ENCODE measurements at places on chromosomes 5 and 9. TPM values are rescaled to one million over a fixed set of nuclear protein-coding genes. Genes with fewer than 3 reads are reported as not detected.

DNA sequence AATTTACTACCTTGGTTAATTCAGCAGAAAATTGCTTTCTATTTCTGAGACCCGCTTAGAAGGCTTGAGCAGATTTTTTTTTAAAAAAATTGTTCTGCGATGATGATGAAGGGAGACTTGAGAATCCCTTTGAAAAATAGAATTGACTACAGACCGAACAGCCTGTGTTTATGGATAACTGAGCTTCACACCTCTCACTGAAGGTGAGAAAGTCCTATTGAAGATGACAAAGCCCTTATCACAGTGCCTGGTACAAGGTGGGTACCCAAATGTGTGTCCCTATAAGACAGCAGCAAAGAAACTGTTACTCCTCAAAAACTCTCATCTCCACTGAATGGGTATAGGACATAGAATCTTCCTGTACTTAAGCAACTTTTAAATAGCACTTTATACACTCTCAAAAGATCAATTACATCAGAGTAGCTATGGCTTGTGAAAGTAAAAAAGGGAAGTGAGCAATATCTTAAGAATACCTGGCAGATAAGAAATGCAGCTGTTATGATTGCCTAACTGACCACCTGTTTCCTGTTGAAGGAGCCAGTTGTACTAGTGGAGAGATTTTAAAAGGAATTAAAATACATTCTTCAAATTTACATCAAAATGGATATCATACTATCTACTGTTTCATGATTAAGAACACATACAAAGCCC, 419.7 kb downstream of the CHSY3 start:
- no peak for DNase-seq

Gene LMAN2
- 80.7 TPM for polyA plus RNA-seq

GRCh38 chr5:54754420-54754819, 231.0 kb downstream of the ESM1 start:
- DNase-seq, result no peak

Gene SPATA31E1
- 0.02 TPM for polyA plus RNA-seq

DNA sequence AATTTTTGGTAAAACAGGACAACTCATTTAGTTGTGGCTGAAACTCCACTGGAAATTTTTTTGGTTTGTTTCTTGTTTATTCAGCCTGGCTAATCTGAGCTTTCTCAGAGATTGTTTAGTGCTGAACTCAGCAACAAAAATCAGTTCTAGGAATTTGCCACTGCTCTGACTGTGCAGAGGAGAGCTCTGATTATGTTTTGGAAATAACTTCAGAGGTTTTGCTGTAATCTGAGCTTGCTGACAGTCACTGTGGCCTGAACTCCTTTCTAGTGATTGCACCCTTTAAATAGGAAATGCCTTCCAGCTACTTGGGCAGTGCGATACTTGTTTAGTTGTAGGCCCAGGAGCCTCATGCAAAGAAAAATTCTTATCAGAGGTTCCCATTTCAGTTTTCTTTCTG, 60.2 kb downstream of the OSTF1 start:
- DNase-seq, result no peak

- DNase-seq, result no peak
Measured at GRCh38 chr5:132479111-132479951, 11.2 kb downstream of the IRF1 start.

Gene CCNB1
- polyA plus RNA-seq, result 2.3 TPM

DNA sequence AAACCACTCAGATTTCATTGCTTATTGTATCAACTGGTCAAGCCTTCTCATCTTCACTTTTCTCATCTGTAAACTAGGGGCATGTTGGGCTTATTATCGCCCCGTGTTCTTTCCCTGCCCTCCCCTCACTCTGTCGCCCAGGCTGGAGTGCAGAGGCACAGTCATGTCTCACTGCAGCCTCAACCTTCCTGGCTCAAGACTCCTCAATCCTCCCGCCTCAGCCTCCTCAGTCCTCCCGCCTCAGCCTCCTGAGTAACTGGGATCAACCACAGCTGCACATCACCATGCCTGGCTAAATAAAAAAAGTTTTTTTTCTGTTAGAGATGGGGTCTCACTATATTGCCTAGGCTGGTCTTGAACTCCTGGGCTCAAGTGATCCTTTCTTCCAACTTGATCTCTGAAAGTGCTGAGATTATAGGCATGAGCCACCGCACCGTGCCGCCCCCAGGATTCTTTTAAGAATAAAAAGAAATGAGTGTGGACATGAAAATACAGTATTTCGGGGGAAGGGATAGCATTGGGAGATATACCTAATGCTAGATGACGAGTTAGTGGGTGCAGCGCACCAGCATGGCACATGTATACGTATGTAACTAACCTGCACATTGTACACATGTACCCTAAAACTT, 2.0 kb downstream of the MAML1 start:
- DNase-seq, result no peak

DNA sequence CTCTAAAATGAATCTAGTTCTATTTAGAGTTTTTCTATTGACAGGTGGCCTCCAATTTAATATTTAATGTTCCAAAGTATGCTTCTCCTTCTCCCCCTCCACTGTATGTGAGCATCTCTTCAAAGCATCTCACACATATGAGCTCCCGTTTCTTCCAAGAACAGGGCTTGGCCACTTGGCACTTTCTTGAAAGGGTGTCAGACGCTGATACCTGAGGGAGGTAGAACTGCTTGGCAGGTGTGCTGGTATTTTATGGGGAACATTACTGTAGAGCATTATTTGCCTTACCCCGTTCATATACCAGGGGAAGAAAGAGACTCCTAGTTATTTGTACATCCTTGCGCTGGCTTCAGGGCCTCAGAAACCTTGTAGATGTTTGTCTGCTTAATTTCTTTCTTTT, 1.9 kb downstream of the RCL1 start:
- DNase-seq, result no peak

DNA sequence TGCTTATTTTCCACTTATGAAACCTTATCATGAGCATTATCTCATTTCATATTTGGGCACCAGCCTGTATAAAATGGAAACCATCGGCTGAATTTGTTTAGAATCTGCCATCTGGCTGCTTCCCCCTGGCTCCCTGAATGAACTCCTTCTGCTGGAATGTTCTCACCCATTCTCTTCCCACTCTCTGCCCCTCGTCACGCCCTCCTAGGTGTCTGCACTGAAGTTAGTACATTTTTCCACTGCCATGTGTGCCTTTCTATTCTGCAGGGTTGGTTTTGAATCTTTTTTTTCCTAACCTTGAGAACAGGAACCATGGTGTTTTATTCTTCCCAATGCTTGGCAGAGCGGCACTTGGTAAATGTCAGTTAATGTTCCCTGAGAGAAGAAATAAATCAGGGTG, 359.7 kb downstream of the MLLT3 start:
- DNase-seq, result no peak

- no peak for DNase-seq
Measured at GRCh38 chr9:2875218-2875977, 31.5 kb upstream of the PUM3 start.

GRCh38 chr9:89455356-89455824, 42.5 kb downstream of the SEMA4D start:
- DNase-seq, result peak; percentile 28

GRCh38 chr5:20113931-20114330, 125.9 kb upstream of the CDH18 start:
- no peak for DNase-seq

DNA sequence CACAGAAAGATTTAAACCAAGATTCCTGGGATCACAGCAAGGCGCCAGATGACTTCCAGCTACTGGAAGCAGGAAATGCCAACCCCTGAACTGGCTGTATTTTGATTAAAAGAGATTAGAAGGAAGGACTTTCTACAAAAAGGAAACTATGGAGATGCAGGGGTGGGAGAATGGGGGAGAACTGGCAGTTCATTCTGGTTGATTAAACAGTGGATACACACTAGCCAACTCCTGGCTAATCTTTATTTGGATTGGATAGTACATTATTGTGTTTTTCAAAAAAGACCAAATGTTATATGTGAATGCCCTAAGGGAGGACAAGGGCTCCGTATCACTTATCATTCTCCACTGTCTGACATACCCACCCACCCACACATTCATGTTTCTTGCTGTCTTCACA, 93.2 kb downstream of the CDO1 start:
- no peak for DNase-seq

- no peak for DNase-seq
Measured at GRCh38 chr9:124077915-124078572, 66.5 kb downstream of the LHX2 start.

DNA sequence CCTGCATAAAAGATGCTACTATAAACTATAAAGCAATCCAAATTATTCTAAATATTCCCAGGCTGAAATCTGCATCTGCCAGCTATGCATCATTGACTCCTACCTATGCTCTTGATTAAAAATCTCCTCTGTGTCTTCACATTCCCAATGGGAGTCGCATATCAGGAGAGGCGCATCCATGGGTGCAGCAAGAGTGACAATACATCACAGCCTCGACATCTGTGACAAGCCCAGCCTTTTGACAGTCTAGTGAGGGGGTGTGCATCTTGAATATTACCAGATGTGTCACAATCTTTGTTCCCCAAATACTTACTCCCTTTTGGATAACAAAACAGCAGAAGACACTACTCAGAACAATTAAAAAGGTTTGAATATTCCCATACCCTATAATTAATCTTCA, 171.8 kb downstream of the PDE4D start:
- no peak for DNase-seq

DNA sequence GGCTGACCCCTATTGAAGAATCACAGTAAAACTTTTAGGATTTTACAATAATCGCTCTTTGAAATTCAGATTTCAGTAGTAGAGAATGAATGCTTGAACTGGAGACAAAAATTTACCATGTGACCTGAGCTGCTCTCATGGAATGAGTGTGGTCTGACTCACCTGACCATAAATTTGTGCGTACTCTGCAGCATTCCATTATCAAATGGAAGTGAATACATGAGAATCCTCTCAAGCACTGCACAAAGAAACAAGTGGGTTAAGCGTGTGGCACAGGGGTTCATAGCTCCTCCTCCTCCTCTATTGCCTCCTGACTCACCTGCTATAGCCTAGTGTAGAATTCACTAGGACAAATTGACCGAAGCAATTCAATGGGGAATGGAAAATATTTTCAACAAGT, 269.8 kb upstream of the CDH9 start:
- DNase-seq, result no peak

Gene IFNA2
- not detected for polyA plus RNA-seq

Gene PCA3
- polyA plus RNA-seq, result 0.07 TPM

Gene TMEM232
- polyA plus RNA-seq, result 0.68 TPM

Gene FRRS1L
- 3.0 TPM for polyA plus RNA-seq

DNA sequence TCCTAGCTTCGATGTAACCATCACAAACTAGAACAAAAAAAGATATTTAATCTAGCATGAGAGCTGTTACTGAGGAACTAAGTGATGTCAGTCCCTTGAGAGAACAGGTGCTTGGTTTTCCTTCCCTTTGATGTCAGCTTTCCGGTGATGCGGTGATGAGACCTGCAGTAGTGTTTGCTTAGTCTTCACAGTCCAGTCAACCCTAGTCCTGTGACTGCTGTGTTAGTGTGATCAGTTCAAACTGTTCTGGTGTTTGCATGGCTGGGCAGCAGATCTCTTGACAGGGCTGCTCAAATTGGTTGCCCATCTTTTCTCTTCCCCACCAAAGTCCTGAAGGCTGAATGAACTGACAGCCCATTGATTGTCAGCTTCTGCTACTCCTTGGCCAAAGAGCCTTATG, 608.6 kb upstream of the DAB2 start:
- no peak for DNase-seq

- no peak for DNase-seq
Measured at GRCh38 chr9:119153402-119153801, 215.8 kb downstream of the BRINP1 start.

Gene THBS4
- 6.1 TPM for polyA plus RNA-seq

DNA sequence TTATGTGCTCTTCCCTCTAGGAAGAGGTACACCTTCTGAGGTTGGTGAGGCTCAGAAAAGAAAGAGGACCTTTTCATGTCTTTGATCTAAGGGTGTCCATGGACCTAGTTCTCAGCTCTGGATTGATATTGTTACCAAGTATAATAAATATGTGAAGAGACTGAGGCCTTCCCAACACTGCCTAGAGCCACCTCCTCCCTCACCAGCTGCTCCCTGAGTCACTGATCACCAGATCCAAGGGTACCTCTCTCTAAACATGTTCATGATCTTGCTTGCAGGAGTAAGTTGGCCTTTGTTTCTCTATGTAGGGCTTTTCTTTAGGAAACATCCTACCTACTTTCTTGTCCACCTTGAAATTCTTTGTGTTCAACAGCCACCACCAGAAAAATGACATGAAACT, 218.8 kb upstream of the ADRA1B start:
- no peak for DNase-seq

Gene DIAPH1
- polyA plus RNA-seq, result 28.9 TPM

Gene NCS1
- 4.8 TPM for polyA plus RNA-seq

Gene SLC46A2
- polyA plus RNA-seq, result not detected

GRCh38 chr5:74314906-74315305, 325.6 kb downstream of the ENC1 start:
- no peak for DNase-seq

GRCh38 chr5:55969956-55970355, 24.8 kb downstream of the IL6ST start:
- DNase-seq, result no peak

Gene ZNF354B
- polyA plus RNA-seq, result 15.7 TPM

DNA sequence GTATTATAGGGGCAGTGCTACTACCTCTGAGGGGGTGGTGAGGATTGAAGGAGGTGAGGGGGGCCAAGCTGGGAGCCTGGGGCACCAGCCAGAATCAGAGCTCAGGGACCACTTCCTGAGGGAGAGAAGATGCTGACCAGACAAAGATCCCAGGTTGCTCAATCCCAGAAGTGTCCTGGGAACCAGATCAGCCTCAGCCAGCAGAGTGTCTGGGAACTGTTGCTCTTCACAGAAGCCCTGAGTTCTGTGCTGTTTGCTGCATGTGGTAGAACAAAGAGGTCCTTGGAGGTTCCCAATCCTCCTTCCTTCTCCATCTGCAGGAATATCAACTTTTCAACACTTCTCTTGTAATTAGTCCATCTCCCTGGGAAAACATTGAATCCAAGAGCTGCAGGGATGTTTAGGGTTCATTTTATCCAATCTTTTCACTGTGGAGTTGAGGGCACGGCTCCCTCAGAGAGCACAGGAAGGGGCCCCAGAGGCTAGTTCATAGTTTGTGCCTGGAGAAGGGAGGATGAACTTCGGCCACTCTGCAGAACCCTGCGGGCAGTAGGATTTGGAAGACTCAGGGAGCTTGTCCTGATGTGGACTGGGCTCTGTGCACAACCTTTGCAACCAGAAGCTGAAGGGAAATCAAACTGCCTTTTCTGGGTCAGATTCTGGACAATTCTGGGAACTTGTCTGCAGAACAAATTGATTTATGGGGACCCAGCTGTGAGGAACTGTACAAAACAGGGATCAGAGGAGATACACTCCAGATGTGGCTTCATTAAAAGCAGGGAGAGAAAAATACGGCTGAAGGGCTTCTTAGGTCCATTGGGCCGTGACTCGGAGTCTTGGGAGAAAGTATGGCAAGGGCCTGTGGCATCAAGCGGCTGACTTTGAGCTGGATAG, 57.1 kb downstream of the GALNT12 start:
- DNase-seq, result no peak

Measured in pancreas (tissue), 10 donors.